EL (cell line): ENCODE measurements at places on chromosomes 1 and 21.
A peak's percentile ranks its signal among the peaks of the same experiment; 100 is the strongest.

- DNase-seq: no peak
These were observed 61.5 kb downstream of the SYT2 start for GRCh38 chr1:202648605-202649226.

GRCh38 chr1:183227422-183228346 lies 41.6 kb downstream of the LAMC2 start:
- DNase-seq: peak; percentile 54

GRCh38 chr1:21816602-21817302 lies 4.7 kb downstream of the LDLRAD2 start:
- DNase-seq: peak; percentile 84

DNA sequence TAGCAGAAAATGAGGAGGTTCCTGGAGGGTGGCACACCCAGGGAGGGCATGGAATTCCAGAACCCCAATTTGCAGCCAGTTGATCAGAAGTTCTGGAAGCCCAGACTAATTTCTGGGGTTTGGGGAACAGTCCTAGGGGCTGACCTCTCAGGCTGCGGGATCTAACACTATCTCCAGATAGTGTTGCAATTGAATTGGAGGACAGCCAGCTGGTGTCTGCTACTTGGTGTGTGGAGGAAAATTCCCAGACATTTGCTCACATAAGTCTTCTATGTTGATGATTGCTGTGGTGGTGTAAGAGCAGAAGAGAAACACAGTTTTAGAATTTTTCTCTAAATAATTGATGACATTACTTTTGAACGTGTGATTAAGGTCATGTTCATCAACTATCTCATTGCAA lies 154.3 kb upstream of the RNPC3 start:
- peak; percentile 69 for DNase-seq

GRCh38 chr1:247362153-247362552 lies 30.5 kb upstream of the ZNF496 start:
- DNase-seq: no peak
